ENCODE measurements at places on chromosomes 2 and 18.

DNA sequence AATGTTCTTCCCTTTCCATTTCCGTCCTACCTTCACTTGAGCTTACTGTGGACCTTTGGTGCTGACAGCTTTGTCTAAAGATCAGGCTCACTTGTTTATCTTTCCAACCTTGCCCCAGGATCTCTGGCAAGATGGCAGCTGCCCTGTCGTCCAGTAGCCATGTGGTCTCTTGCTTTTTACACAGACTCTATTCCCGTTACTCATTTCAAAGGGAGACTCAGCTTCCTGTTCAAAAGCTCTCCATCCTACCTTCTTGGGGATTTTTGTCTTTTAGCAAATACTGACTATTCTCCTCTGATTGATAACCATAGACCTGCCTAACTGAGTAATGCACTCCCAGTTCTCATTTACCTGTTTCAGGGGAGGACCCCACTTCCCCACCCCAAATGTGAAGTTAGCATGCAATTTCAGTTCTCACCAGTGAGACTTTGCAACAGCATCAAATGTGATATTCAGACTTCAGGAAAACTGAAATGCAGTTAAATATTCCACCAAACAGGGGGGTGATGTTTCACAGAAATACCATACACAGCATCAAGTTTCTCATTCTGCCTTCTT, 184.4 kb downstream of the MYO3B start:
- DNase-seq: no peak

GRCh38 chr2:47313141-47313691, 89.7 kb upstream of the MSH2 start:
- no peak for DNase-seq

DNA sequence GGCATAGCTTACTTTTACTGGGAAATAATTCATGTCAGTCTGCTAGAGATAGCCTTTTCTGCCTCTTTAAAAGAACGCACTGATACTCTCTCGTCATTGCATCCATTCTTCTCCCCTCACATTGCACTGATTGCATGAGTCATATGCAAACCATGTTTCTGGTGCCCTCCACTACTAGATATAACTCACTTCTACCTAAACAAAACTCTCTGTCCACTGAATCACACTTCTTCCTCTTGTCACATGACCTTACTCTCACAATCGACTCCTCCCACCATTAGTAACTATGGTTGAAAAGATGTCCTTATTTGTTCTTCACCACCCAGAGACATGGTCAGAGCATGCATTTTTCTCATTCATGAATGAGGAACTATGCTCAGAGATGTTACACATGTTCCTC, 158.0 kb downstream of the CSRNP3 start:
- DNase-seq: no peak

DNA sequence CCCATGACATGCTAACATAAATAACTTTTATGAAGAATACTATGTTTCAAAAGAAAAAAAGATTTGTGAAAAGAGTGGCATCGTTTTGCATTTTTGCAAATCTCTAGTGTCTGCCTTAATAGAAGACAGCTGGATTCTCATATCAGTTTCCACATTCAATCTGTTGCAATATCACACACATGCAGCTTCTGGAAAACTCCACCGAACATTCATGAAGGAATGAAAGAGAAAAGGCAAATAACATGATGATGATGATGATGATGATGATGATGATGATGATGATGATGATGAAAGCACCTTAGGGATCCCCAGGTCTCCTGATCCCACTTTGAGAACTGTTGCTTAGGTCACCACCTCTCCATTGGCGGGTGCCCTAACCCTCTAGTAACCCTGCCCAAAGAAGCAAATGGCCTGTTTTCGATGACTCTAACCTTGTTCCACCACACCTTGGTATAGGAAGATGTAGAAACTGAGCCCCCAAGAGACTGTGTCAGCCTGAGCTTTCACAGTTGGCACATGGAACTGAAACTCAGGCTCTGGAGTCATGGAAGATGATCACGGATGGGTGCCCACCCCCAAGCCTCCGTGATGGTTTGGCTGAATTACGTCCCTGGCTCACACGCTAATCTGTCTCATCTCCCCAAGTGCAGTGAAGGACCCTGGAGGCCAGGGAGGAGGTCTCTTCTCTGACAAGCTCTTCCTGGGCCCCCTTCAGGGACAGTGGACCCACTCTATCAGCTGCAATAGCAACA, 80.1 kb upstream of the SMAD7 start:
- DNase-seq: no peak

DNA sequence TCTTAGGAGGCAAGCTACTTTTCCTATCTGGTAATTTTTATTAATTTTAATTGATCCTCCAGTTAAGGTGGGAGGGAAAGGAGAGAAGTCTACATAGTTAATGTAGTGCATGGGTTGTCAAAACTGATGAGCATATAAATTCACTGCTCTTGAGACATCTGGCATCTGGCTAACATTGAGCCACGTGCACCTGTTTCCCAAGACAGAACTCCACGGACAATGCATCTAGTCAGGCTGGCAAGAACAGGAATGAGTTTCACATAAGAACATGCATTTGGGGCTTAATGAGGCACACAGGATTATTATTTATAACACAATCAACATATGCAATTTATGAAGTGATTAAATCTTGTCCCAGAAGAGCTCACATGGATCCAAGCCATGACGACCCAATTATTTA, 16.2 kb upstream of the RAB1A start:
- DNase-seq: no peak

GRCh38 chr2:45987856-45988255, 309.4 kb upstream of the EPAS1 start:
- DNase-seq: no peak

DNA sequence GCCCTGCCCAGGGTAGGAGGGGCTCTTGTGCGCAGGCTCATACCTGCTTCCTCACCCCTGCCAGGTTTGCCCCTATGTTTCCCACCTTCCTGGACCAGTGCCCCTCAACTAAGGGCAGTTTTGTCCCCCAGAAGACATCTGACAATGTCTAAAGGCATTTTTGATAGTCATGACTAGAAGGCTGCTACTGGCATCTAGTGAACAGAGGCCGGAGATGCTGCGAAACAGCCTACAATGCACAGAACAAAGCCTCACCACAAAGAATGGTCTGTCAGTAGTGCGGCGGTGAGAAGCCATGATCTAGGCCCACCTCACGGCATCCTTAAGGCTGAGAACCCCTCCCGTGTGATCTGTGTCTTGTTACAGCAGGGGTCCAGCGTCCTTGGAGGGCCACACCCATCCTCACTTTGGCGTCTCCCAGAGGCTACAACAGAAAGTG, 96.0 kb downstream of the TMEM17 start:
- DNase-seq: no peak
